ENCODE measurements at places on chromosomes 6 and 20. TPM values are rescaled to one million over a fixed set of nuclear protein-coding genes. Genes with fewer than 3 reads are reported as not detected.

GRCh38 chr6:82608781-82609180 lies 245.2 kb downstream of the TPBG start:
- DNase-seq = no peak

GRCh38 chr6:43668151-43669028 lies 19.2 kb downstream of the MRPS18A start:
- DNase-seq = peak; percentile 26

GRCh38 chr20:37931153-37931922 lies 28.4 kb downstream of the VSTM2L start:
- DNase-seq = no peak

DNA sequence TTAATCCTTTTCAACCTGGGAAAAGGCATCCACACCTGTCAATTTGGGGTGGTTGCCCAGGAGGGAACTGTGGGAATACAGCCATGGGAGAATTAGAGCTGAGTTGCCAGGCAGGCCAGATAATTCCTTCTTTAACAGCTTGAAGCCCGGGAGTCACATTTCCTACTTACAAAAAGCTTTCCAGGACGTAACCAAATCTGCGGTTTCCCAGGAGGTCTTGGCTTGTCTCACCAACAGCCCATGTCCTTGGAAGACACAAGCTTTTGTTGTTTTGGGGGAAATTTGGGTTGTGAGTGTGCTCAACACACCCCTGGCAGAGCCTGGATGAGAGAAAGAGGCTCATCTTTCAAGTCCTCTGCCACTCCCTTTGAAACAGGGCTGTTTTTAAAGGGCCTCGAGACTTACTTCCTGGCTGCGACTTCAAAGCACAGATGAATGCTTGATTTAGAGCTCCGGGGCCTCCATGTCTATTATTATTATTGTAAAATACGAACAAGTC lies 465.9 kb upstream of the BTBD3 start:
- peak; percentile 77 for DNase-seq

- DNase-seq = no peak
Measured at GRCh38 chr20:44297721-44298120, 13.3 kb downstream of the FITM2 start.

DNA sequence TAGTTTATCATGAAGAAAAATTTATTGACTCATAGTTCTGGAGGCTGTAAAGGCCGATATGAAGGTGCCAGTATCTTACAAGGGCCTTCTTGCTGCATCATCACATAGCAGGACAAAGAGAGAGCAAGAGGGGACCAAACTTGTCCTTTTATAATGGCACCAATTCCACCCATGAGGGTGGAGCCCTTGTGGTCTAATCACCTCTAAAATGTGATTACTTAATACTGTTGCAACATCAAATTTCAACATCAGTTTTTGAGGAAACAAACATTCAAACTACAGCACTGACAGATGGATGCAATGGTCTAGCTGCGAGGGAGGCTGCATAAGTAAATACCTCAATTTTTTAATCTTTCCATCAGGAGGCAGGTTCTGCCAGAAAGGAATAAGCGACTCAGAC lies 76.7 kb upstream of the LAMA2 start:
- DNase-seq = no peak

DNA sequence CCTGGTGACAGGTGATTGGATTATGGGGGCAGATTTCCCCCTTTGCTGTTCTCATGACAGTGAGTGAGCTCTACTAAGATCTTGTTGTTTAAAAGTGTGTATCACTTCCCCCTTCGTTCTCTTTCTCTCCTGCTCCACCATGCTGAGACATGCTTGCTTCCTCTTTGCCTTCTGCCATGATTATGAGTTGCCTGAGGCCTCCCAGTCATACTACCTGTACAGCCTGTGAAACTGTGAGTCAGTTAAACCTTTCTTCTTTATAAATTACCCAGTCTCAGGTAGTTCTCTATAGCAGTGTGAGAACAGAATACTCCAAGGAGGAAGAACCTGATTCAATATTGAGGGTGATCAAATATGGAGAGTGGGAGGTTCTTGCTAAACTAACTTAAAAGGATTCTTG lies 724.9 kb downstream of the DOK5 start:
- DNase-seq = no peak

GRCh38 chr6:42702200-42702599 lies 20.2 kb downstream of the PRPH2 start:
- DNase-seq = peak; percentile 88

- DNase-seq = no peak
Measured at GRCh38 chr6:67775333-67775732, 859.7 kb upstream of the ADGRB3 start.

DNA sequence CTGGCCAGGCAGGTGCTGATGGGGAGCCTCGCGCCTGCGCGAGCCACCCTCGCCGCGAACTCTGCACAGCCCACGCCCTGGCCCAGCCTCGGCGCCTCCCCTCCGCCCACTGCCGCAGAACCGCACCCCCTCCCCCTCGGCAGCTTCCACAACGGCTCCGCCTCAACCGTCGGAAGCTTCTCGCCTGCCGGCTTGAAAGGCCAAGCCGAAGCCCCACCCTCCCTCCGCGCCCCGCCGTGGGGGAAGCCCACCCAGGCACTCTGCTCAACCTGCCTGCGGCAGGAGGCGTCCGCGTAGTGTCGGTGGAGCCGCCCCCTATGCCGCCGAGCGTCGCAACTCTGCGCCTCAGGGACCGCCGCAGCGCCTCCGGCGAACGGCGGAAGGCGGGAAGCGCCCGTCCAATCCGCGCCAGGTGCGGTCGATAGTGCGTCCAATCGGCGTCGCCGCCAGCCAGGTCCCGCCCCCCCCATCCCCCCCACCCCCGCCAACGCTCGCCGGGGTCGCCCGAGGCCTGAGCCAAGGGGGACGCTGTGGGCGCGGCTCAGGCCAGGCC lies at the start of gene SYCP2:
Gene SYCP2 (minus strand): TSS at position 342 of the 553 bp plus-strand sequence. CDS start 11,224 bp downstream, outside the sequence.
- DNase-seq = no peak

GRCh38 chr6:169800116-169800667 lies 48.8 kb downstream of the ERMARD start:
- DNase-seq = no peak

DNA sequence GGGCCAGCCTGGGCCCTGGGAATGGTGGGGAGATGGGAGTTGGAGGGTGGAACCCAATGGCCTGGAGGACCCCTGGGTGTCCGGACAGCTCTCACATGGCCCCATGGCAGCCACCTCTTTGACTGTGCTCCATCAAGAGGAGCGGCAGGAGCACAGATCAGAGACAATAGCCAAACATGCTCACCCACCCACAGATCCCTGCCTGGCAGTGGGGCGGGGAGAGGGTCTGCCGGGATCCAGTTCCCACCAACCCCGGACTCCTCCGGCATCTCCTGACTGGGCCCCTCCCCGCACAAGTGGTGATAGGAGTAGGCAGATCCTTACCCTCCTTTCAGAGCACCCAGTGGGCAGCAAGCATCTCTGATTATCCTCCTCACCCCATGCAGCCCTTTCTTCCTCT lies 31.9 kb upstream of the MRPS18A start:
- no peak for DNase-seq

GRCh38 chr6:53651764-53652401 lies 13.7 kb downstream of the KLHL31 start:
- peak; percentile 36 for DNase-seq

- no peak for DNase-seq
Measured at GRCh38 chr6:41426888-41427641, 91.7 kb downstream of the NCR2 start.

GRCh38 chr20:63858393-63859165 lies 2.7 kb upstream of the ABHD16B start:
- peak; percentile 25 for DNase-seq

GRCh38 chr6:153814136-153814535 lies 224.9 kb upstream of the OPRM1 start:
- no peak for DNase-seq

- no peak for DNase-seq
Measured at GRCh38 chr6:29419516-29419915, 4.8 kb downstream of the OR12D1 start.

DNA sequence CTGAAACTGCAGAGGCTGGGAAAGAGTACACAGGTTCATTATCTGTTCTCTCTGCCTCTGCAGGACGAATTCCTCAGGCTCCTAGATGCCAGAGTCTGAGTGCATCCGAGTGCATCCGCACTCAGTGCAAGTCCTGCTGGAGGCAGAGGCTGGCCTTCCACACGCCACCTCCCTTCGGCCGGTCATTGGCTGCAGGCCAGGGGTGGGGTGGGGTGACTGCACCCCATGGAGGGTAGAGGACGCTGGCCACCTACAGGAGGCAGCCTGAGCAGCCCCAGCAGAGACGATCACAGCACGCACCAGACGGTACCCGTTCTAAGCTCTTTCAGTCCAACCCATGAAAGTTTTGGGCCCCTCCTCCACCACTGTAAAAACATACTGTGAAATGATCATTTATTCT lies 11.7 kb downstream of the SFT2D1 start:
- peak; percentile 2 for DNase-seq

GRCh38 chr6:2937627-2938003 lies 33.8 kb downstream of the SERPINB6 start:
- no peak for DNase-seq

- peak; percentile 94 for DNase-seq
Measured at GRCh38 chr6:72553531-72554511, 68.0 kb upstream of the KCNQ5 start.

- peak; percentile 66 for DNase-seq
Measured at GRCh38 chr6:95094751-95095663, 482.3 kb upstream of the MANEA start.

DNA sequence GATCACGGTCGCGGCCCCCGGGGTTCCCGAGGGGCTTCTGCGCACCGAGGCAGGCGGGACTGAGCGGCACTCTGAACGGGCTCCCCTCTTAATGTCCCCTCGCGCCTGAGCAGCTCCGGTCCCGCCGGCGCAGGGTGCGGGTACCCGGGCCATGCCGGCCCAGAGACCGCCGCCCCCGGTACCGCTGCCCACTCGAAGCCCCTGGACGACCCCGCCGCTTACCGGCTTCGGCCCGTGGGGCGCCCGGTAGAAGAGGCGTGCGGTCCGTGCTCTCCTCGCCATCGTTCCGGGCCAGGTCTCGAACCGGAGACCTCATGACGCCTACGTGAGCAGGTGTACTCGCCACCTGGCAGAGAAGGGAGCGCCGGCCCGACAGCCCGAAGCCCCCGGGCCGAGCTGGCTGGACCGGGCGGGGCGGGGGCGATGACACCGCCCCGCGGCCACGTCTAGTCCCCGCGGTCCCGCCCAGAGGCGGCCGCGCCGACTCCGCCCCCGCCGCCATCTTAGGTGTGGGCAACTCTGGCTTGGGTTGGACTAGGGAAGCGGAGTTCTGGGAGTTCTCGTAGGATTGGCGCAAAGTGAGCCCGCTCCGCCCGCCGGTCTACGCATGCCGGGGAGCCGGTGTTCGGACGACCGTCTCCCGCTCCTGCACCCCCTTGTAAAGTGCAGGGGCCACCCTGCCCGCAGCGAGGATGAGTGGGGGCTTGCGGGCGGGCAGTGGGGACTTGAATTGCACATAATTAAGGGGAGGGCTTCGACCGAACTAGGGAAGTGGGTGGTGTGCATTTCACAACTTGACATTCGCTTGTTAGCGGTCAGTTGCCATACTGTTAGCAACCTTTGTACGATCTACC lies at the start of gene SLC17A5:
Gene SLC17A5 (minus strand): TSS at position 422 of the 854 bp plus-strand sequence. CDS start 106 bp downstream, at position 316.
- DNase-seq = peak; percentile 82

DNA sequence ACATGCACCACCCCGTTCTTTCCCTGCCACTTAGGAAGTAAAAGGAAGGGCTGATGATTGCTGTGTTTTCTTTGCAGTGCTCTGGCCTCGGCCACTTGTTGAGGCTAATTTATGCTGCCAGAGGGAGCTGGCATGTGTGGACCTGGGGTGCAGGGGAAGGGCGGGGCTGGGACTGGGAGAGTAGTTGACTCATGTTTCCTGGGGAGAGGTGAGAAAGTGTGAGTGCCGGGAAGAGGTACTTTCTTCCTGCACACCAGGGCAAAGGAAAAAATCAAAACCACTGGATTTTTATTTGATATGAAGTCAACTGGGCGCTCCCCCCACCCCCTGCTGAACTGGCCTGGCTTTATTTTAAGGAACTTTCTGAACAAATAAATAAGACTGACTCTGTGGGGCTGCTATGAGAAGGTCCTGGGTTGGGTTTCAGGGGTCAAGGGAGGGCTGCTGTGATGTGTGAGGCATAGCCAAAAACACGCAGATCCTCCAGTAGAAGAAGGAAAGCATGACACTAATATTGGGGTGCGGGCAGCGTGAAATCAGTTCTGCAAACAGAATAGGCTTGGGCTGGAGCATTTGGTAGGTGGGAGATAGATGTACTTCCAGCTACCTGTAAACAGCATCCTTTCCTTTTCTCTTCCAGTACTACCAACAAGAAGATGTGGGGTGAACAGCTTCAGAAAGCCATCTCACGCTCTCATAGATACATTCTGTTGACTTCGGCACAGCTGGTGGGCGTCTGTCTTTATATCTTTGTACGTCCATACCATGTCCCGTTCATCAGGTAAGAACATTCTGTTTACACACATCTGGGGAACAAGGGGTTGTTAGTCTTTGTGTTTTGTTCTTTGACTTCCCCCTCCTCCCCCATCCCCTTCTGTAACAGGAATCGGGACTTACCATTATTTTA lies 87.5 kb downstream of the SYNJ2 start:
- peak; percentile 68 for DNase-seq

DNA sequence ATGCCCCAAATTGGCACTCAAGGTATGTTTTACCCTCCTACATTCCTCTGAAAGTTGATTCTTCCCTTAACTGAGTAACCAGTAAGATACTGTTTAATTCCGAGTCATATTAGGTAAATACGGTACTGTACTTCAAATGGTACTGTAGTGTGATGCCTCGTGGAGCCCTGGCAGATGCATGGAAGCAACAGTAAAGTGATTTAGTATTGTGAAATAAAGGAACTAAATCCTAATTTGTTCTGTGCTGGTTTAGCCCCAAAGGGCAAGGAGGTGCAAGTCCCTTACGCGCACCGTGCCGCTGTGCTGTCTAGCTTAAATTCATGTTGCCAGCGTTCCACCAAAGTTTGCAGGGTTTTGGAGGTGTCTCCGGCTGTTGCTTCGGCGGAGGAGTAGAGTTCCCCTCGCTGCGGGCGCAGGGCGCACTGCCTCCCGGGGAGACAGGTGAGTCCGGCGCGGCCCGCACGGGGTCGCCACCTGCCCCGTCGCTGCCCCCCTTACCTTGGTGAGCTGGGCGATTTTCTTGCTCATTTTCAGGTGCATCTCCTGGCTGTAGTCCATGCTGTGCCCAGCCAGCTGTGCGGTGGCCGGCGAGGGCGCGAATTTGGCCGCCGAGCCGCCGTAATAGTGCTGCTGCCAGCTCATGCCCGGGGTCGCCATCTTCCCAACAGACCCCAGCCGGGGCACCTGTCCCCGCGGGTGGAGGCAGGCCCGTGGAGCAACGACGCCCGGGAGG lies 655 bp downstream of the FAM184A start:
- DNase-seq = no peak

- DNase-seq = no peak
Measured at GRCh38 chr6:71383901-71384489, 95.4 kb downstream of the OGFRL1 start.

- DNase-seq = no peak
Measured at GRCh38 chr6:167755461-167755860, 71.2 kb upstream of the AFDN start.

PROKR2 gene
- total RNA-seq = not detected

TLDC2 gene
- not detected for total RNA-seq

TP53RK gene
- total RNA-seq = 16.7 TPM

TAP2 gene
- total RNA-seq = 121 TPM

FOXS1 gene
- 26.0 TPM for total RNA-seq

C2 gene
- 0.20 TPM for total RNA-seq

VARS2 gene
- 19.8 TPM for total RNA-seq

FILIP1 gene
- 2.0 TPM for total RNA-seq

BPIFB2 gene
- not detected for total RNA-seq

HLA-DOB gene
- total RNA-seq = 0.79 TPM

PCSK2 gene
- total RNA-seq = not detected

SMPDL3A gene
- total RNA-seq = 7.3 TPM

HUS1B gene
- 1.3 TPM for total RNA-seq

GTSF1L gene
- not detected for total RNA-seq
